Renal pelvis (tissue), 12 donors: ENCODE measurements at places on chromosomes 6 and 20.

DNA sequence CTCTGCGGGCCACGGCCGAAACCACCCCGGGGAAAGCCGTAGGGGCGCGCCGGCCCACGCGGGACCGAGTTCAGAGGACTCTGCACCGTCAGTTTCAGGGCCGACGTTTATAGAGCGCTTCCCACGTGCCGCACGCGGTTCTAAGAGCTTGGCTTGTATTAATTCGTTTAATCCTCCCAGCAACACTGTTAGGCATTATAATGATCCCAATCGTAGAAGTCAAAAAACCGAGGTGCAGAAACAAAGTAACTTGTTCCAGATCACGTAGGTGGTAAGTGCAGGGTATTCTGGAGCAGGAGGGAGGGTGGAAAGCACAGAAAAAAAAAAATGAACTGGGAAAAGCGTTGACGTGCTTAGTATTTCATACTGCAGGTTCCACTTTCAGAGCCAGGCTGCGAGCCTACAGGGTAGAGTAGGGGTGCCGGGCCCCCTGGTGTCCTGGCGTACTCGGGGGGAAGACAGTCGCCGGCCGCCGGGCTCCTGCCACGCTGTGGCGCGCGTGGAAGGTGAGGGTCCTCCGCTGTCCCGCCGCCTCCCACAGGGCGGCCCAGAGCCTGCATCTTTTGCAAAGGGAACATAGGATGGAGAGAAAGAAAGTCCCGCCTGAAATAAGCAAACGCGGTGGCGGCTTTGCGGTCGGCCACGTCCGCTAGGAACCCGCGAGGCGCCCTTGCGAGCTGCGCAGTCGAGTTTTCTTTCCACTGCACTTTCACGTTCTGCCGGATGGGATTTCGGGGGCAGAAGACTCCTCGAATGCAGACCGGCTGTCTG lies 10.2 kb upstream of the FOXF2 start:
- no peak for DNase-seq

DNA sequence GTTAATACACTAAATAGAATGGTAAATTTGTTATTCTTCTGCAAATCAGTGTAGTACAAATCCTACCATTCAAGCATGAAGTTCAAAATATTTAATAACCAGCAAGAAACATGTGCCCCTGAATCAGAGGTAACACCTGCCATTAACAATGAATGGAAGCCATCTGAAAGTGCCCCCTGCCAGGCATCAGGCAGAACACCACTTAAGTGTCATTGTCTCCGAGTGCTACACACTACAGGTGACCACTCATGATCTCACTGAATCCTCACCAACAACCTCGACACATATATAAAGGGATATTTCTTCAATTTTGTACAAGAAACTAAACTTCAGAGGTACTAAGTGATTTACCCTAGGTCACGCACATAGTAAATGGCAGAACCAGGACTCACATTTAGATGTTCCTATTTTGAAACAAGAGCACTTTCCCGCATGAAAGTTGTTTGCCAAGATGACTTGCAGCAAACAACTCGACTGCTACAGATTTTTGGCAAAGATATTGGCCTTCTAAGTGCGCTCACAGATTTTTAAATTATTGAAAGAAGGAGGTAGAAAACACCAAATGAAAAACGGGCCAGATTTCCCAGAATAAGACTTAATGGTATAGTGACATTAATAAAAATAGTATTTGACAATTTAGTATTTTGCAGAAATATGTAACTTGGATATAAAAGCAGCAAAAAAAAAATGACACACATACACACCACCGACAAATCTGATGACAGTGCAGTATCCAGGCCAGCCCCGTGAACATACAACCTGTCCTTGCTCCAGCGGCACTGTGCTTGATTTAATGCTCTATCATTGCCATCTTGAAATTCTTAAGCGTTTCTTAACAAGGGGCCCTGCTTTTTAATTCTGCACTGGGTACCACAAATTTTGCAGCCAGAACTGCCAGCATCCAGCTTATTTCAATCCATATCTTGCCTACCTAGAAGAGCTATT lies 274.5 kb downstream of the ALDH8A1 start:
- DNase-seq, result no peak

- DNase-seq, result no peak
Observed at GRCh38 chr6:45169815-45170214, 158.3 kb upstream of the RUNX2 start.

DNA sequence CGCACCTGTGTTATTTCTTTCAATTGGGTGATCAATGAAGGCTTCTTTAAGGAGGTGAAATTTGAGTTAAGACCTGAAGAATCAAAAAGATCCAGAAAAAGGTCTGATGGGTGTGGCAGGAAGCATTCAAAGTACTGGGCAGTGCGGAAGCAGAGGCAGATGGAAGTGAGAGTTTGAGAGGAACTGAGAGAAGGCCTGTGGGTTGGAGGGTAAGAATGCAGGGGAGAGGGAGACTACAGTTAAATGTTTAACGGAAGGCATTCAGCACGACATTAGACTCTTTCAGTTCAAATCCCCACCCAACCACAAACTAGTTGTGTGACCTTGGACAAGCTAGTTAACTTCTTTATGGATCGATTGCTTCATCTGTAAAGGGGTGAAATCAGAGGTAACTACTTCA lies 50.5 kb upstream of the GCM1 start:
- DNase-seq, result no peak

GRCh38 chr6:52566853-52567279 lies 10.0 kb downstream of the TRAM2 start:
- DNase-seq, result no peak

DNA sequence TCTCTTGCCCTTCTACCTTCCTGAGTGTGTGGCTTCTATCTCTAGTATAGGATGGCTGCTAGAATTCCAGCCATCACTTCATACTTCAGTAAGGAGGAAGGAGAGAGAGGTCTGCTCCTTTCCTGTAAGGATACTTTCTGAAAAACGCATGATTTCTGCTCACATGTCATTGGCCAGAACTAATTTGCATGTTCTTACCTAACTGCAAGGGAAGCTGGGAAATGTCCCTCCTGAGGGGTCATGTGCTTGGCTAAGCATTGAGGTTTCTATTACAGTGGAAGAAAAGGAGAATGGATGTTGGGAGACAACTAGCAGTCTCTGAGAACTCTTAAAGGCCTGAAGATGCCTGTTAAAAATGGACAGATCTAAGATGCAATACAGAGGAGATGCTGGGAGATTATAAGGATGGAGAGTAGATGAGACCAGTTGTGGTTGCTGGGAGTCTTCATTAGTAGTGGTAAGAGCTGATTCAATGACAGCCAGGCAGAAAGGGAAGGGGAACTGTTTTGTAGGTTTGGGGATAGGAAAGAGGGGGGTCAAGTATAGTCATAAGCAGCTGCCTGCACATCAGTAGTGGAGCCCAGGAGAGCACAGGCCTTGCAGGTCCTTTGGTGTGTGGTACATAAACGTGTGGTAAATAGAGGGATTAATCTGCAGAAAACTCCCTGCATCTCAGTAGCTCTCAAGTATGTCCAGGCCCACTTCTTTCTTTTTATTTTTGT lies 20.2 kb downstream of the CDS2 start:
- DNase-seq, result no peak

DNA sequence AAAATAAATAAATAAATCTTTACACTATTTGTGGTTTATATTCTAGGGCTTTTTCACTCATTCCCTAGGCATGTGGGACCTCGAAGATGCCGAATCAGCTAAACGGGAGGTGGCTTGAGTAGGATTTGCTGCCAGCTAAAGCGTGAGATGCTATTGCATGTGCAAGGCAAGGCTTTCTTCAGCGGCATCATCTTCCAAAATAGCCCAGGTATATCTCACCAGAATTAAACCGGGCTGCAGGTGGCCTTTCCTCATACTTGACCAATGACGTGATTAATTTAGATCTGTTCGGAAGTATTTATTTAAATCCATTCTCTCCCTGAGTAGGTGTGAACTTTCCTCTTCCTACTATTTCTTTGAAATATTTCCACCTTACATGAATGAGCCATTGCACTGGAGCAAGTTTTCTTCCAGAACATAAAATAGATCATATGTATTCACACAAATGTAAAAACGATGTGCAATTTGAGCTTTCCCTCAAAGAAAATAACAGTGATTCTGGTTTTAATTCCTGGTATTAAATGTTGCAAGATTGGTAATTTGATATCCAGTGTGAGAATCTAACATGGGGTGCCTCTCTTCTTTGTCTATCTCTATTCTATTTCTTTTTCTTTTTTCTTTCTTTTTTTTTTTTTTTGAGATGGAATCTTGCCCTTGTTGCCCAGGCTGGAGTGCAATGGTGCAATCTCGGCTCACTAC lies 24.3 kb upstream of the ZNF217 start:
- DNase-seq, result no peak

GRCh38 chr6:114055349-114055748 lies 84.4 kb upstream of the HDAC2 start:
- no peak for DNase-seq
